ENCODE measurements at places on chromosomes 3 and 15.

- no peak for DNase-seq
Observed at GRCh38 chr3:104952146-104952972, 414.4 kb upstream of the ALCAM start.

- DNase-seq, result no peak
Observed at GRCh38 chr15:59618406-59618805, 6.8 kb downstream of the GCNT3 start.

- DNase-seq, result no peak
Observed at GRCh38 chr15:67174446-67174845, 80.0 kb downstream of the AAGAB start.

DNA sequence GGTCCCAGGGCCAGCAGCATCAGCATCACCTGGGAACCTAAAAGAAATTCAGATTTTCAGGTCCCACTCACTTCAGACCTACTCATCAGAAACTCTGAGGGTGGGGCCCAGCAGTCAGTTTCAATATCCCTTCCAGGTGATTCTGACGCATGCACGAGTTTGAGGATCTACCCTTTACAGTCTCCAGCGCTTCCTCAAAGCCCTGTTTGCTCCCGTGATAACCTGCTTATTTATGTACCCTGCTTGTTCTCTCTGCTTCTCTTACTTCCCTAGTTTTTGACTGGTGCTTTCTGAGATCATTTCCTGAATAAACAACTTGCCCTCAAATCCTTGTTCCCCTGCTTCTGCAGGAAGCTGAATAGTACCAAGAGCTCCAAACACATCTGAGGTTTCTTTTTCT lies 245.3 kb downstream of the ZNF621 start:
- no peak for DNase-seq

DNA sequence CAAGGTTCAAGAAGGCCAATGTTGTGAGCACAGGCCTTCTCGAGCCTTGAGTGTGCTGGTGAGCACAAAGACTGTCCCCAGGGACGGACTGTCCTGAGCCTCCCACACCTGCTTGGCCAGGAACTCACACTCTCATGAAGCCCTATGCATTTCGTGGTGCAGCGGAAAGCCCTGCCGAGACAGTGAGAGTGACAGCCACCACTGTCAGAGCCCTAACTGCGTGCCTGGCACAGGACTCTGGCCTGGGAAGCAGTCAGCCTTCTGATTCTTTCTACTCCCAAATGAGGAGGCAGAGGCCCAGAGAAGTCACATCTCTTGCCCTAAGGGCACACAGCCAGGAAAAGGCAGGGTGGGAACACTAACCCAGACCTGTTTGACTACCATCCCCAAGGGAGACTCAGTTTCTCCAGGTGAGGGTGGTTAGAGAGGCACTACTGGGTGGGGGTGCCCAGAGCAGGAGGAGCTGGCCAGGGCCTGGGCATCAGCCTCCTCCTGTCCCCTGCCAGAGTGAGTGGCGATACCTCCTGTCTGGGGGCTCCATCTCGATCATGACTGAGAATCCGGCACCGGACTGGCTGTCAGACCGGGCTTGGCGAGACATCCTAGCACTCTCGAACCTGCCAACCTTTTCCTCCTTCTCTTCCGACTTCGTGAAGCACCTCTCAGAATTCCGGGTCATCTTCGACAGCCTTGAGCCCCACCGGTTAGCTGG lies 50.8 kb downstream of the SEMA3G start:
- DNase-seq, result no peak

- DNase-seq, result no peak
Observed at GRCh38 chr15:91589360-91589759, 264.1 kb upstream of the SLCO3A1 start.

DNA sequence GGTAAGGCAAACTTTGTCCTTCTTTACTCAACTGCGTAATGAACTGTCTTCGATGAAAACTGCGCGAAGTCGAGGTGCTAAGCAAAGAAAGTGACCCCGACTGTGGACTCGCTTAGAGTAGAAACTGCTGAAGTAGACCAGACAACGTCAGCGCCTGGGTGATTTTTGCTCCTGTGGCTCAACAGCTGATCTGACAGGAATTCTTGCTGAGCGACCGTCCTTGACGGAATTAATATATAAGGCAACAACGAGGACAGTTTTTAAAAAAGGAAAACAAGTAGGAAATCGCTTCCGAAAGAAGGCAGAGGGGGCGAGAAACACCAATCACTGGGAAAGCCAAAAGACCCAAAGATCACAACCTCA lies 541 bp downstream of the RPS27L start:
- DNase-seq, result no peak

GRCh38 chr3:37174532-37175126 lies at the start of gene LRRFIP2:
LRRFIP2 (minus strand) TSS chr3:37174582; CDS start chr3:37148983, 25,599 bp downstream.
- DNase-seq, result no peak

DNA sequence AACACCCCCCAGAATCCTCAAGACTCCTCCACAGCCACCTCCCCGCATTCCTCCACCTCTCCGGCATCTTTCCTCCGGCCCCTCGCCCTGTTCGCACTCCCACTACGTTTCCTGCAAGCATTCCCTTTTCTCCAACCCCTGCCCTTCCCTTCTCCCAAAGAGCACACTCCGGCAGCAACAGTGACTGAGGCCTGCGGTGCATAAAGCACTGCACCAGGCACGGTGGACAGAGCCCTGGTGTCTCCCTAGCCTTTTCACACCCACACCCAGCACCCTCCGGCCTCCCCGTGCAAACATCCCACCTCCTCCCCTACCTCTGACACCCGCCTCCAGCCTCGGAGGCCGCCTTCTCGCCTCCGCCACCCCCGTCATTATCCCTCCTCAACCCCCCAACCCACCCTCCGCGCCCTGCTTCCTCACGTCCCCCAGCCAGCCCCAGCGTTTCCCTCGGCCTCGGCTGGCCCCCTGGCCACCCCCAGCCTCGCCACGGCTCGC lies 577 bp downstream of the ZNF148 start:
- DNase-seq, result no peak

- no peak for DNase-seq
Observed at GRCh38 chr3:25056803-25057351, 371.2 kb upstream of the RARB start.

DNA sequence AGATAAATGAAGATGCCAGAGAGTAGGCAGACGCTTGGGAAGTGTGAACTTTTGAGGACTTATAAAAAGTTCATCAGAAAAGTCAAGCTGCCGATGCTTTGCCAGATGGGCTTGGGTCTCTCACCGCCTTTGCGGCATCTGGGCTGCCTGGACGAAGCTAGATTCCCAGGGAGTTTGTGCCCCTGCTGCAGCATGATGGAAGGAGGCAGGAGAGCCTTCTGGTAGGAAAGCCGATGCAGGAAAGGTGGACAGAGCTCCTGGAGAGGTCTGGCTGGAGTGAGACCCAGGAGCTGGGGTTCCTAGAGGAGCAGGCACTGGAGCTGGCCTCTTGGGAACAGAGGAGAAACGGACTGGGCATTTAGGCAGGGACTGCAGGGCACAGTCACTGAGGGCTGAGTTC lies 51.9 kb upstream of the ATP2B2 start:
- DNase-seq, result no peak
